ENCODE measurements at places on chromosomes 16 and 17. TPM values are rescaled to one million over a fixed set of nuclear protein-coding genes. Genes with fewer than 3 reads are reported as not detected.

Gene ABI3
- total RNA-seq = not detected

Gene FAM20A
- not detected for total RNA-seq

Gene OR2C1
- not detected for total RNA-seq

DNA sequence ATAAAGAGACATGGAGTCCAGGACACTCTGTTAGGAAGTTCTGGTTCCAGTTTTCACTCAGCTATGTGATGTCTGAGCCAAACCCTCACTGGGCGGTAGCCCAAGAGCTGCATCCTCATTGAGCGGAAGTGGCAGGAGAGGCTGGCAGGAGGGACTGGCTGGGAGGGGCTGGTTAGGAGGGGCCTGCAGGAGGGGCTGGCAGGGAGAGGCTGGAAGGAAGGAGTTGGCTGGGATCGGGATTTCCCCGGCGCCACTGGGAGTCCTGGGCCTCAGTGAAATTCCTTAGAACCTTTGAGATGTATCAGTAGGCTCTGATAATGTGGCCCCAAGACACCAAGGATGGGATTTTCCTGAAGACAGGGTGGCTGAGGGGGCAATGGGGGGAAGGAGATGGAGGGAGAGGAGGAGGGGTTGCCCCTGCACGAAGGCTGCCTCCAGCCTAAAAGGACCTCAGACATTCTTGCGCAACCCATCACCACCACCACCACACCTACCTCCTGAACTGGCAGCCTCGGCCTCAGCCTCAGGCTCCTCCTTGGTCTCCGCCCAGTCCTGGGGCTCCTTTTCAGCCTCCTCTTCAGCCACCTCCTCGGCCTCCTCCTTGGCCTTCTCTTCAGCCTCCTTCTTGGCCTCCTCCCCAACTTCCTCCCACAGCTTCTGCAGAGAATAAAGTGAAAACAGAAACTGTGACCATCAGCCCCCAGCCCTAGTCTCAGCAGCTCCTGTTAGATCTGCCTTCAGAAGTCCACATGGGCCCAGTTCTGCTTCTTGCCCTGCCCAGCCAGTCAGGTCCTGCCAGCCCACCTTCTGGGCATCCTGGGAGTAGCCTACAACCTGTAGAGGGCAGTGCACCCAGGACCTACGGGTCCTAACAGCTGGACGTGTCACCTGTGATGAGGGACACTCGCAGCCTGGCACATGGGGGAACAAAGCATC is 31.7 kb downstream of the CNGB1 start:
- DNase-seq = peak; percentile 17

DNA sequence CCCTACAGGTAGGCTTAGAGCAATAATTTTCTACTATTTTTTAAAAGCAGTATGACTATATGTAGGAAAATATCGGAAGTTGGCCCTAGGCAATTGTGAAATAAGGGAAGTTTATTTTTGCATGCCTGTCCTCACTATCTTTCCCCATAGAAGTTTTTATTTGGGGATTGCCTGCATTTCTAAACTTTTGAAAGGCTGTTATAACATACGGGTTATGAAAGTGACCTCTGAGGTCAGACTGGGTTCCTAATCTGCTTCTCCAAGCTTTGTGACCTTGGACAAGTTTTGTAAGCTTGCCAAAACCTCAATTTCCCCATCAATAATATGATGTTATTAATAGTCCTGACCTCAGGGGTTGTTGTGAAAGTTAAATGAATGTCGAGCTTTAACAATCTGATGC is 67.1 kb downstream of the ARHGAP44 start:
- no peak for DNase-seq

DNA sequence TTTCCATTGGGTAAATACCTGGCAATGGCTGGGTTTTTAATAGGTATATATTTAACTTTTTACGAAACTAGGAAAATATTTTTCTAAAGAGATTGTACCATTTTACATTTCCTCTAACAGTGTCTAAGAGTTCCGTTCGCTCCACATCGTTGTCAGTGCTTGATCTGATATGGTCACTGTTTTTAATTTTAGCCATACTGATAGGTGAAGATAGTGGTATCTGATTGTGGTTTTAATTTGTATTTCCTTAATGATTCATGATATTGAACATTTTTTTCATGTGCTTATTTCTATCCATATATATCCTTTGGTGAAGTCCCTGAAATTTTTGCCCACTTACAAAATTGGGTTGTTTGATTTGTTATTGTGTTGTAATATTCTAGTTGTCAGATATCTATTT is 117.7 kb downstream of the CHD9 start:
- DNase-seq = no peak

DNA sequence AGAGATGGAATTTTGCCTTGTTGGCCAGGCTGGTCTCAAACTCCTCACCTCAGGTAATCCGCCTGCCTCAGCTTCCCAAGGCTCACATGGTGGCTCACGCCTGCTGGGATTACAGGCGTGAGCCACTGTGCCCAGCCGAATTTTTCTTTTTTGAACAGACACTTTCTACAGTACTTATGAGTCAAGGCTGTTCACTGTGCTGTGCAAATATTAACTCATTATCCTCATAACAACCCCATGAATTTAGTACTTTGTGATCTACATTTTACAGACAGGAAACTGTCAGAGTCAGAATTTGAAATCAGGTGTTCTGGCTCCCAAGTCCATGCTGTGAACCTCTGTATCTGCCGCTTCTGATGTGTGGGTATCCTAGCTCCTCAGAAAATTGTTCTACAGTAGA is 25.7 kb upstream of the RASL10B start:
- no peak for DNase-seq
